ENCODE measurements at places on chromosomes 4 and X. TPM values are rescaled to one million over a fixed set of nuclear protein-coding genes. Genes with fewer than 3 reads are reported as not detected.

- DNase-seq, result no peak
Observed at GRCh38 chr4:145760961-145761929, 81.3 kb downstream of the C4orf51 start.

- no peak for DNase-seq
Observed at GRCh38 chrX:107448998-107449835, at the start of gene FRMPD3. Gene FRMPD3 (plus strand): TSS chrX:107449652. CDS start chrX:107526589, 76,937 bp downstream.

- DNase-seq, result no peak
Observed at GRCh38 chr4:38820329-38821061, 15.9 kb upstream of the TLR1 start.

GRCh38 chrX:153882557-153882956 lies 3.4 kb downstream of the L1CAM start:
- no peak for DNase-seq

DNA sequence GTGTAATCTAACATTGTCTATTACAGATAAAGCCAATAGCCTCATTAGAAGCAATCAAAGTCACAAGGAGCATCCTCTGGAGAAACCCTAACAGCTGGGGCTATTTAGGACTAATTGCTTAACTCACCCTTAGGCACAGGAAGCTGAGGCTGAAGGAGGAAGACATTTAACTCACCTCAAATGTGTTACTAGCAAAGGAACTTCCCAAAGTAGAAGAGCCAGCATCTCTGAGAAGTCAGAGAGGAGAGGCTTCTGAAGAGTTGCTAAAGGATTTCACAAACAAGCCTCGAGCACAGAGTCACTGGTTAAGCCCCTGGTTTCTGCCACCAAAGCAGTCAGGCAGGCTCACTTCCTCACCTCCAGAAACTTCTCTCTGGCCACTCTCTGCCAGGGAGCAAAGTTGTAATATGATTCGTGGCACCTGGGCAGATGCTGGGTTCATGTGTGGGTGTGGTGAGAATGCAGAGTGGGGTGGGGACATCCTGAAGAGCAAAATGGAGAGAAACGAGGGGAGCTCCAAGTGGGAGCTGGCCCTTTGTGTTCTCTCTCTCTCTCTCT lies 201.3 kb downstream of the HS6ST2 start:
- DNase-seq, result no peak

DNA sequence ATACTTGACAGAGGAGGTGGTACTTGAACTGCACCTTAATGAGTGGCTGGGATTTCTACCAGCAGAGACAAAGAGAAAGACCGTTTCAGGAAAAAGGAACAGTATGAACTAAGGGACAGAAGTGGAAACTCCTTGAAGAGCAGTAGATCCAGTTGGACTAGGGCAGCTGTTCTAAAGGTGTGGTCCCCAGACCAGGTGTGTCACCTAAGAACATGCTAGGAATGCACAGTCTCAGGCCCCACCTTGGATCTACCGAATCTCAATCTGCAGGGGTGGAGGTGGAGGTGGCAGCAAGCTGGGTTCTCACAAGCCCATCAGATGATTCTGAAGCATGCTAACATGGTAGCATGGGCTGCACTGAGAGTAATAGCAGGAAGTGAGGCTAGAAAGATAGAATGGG lies 22.3 kb downstream of the DAPP1 start:
- DNase-seq, result no peak

GRCh38 chr4:146490106-146490505 lies 31.6 kb downstream of the SLC10A7 start:
- DNase-seq, result no peak

DNA sequence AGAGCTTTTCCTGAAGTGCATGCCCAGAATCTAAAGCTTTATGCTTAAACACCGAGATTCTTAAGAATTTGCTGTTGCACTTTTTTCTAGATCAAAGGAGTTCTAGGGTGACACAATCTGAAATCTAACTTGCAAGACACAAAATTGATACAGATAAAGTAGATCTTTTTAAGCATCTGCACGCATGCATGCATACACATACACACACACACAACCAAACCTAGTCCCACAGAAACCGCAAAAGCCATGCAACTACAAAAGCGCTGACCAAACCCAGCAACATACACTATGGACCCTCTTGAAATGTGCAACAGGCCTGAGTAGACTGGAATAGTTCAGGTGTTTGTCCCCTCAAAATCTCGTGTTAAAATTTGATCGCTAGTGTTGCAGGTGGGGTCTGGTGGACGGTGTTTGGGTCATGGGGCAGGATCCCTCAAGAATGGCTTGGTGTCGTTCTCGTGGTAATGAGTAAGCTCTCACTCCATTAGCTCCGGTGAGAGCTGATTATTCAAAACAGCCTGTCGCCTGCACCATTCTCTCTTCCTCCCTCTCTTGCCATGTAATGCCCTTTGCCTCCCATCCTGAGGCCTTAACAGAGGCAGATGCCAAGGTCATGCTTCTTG lies 52.7 kb downstream of the IRF2 start:
- DNase-seq, result no peak

GRCh38 chr4:76767983-76768382 lies 130.0 kb downstream of the SOWAHB start:
- DNase-seq, result no peak

- DNase-seq, result no peak
Observed at GRCh38 chr4:1409491-1410425, 3.5 kb upstream of the NKX1-1 start.

- no peak for DNase-seq
Observed at GRCh38 chrX:41823402-41823801, 99.4 kb downstream of the GPR82 start.

- no peak for DNase-seq
Observed at GRCh38 chr4:115841871-115842270, 728.5 kb upstream of the NDST4 start.

DNA sequence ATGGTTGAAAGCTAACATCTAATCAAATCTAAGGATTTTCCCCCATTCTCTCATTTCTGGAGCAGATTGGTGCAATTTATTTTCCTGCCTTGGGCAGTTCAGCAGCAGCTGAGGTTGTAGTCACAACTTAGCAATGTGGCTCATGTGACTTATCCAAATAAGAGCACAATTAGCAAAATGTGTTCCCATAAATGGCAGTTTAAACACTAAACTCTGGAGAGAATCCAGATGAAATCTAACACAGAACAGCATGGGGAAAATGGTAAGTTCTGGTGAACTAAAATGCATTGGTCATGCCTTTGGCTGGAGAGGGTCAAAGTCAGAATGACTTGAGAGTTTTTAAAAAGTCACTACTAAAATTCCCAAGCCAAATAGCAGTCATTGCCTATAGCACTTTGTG lies 422.6 kb upstream of the DIPK2B start:
- DNase-seq, result no peak

The CXCL11 gene
- total RNA-seq, result not detected

The TMEM144 gene
- not detected for total RNA-seq

The ANAPC10 gene
- 37.7 TPM for total RNA-seq

The GAB3 gene
- 89.8 TPM for total RNA-seq

The MAML3 gene
- total RNA-seq, result 2.8 TPM

The RASGEF1B gene
- total RNA-seq, result 90.8 TPM

The PAGE4 gene
- not detected for total RNA-seq

The TXK gene
- 225 TPM for total RNA-seq

Measured in natural killer cell (primary cell).